ENCODE measurements at places on chromosomes 1 and 21.

DNA sequence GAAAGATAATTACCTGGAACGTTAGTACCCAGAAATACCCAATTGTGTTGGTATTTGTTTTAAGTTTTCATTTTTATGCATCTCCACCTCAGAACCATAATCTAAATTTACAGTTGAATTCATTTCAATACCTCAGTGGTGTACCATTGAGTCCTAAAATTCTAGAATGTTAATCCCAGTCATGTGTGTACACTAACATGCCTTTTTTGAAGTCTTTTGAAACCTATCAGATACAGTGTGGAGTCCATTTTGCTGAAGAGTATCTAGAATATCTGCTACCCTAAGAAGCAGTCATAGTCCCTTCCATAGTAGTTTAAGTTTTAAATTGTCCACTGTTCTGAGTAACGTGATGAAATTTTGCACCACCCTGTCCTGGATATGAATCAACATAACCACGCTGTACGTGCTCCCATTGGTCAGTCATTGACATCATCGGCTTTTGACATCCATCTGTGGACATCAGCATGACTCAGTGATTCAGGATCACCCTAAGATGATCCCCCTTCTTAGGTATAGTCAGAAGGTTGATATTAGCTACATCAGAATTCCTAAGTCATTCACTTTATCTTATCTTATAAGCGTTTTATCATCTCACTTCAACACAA lies 7.5 kb upstream of the ASH1L start:
- DNase-seq: no peak

- DNase-seq: no peak
These were observed 108.6 kb downstream of the OLFML2B start for GRCh38 chr1:161915051-161915503.

DNA sequence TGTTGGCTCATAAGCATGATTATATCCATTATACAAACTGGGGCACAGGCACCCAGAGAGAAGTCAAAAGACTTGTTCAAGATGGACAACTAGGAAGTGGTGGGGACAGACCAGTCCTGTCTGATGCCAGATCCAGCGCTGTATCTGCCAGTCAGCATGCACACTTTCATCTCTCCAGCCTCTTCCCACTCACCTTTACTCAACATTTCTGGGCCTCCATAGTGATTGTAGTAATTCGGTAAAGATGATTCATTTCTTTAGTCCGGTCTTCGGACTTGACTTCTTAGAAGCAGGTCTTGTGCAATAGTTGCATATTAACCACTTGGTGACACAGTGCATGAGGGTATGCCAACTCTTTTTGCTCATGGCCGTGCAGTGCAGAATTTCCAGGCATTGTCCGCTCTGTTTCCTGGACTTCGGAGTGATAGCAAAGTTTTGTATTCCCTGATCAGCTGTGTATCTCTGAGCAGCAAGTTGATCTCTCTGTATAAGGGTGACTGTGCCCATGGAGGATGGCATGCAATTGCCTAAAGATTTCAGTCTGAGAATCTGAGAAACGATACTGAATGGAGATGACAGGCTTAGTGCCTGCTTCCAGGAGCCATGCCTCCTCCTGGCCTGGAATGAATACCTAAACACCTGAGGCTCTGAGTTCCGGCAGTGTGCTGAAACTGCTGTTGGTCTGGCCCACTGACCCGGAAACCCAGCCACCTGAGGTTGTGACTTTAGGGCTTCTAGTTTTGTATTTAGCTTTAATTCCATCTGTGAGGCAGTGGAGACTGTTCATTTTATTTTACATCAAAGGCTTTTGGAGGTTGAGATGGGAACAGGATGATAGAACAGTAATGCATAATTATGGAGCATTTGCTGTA lies 39.0 kb downstream of the GALNT2 start:
- no peak for DNase-seq

DNA sequence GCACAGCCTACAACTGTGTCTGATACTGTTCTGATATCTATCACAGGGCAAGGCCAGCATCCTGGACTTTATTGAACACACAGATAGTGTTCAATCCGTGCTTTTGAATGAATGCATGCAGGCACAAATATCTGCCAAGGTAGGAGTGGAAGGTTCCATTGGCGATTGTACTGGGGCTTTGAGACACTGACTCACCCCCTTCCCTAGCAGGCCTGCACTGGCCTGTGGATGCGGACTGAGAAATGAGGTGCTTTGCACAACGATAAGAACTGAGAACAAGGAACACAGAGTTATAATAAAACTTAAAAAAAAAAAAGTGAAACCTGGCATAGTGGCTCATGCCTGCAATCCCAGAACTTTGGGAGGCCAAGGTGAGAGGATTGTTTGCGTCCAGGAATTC lies 62.4 kb upstream of the NGF start:
- DNase-seq: no peak

- no peak for DNase-seq
These were observed 25.6 kb upstream of the SCCPDH start for GRCh38 chr1:246698466-246699094.

- DNase-seq: no peak
These were observed 81.8 kb downstream of the LYST start for GRCh38 chr1:235784950-235785349.

Measured in HEK293T (cell line).